ENCODE measurements at places on chromosomes 4 and X.

- DNase-seq = peak; percentile 15
These were observed 130.9 kb downstream of the REPS2 start for GRCh38 chrX:17077361-17077760.

DNA sequence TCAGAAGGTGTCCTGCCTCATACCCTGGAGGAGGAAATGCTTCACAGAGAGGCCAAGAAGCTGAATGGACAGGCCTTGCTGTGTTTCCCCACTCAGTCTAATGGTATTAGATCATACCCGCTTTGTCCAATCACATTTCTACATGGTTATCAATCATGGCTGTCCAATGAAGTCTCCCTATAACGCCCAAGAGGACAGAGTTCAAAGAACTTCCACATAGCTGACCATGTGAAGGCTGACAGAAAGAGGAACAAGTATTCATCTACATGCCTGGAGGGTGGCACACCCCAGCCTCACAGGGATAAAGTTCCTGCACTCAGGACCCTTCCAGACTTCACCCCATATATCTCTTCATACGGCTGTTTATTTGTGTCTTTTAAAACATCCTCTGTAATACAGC lies 123.4 kb downstream of the MANBA start:
- no peak for DNase-seq

- DNase-seq = no peak
These were observed 527.2 kb downstream of the ADGRL3 start for GRCh38 chr4:61727286-61727685.

DNA sequence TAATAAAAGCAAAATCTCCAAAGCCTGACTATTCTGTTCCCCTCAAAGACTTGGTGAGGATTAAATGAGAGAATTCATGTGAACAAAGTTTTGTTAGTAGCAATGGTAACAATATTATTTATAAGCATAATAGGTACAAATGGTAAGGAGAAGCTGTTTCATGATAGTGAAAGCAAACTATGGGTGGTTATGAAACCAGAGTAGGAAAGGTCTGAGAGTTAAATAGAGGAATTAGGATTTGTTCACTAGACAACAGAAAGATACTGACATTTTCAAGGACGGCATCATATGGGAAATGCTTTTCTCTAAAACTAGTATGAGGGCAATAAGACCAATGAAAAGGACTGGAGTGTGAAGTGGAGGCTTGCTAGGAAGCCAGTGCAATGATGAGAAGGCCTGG lies 128.6 kb upstream of the FTHL17 start:
- no peak for DNase-seq

DNA sequence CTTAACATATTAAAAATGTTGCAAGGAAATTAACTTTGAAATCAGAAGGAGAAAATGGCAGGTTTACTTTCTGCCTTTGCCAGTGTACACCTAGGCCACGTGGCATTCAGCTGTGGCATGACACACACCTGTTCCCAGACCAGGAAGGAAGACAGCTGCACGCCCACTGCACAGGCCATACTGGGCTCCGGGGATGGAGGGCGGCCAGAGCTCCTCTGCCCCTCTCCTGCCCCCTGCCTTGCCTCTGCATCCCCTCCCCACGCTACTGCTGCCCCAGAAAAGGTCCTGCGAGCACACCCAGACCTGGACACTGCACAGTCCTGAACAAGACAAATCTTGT lies 68.4 kb downstream of the GATB start:
- DNase-seq = no peak

- DNase-seq = no peak
These were observed 781.9 kb upstream of the GALNTL6 start for GRCh38 chr4:171031338-171031737.

DNA sequence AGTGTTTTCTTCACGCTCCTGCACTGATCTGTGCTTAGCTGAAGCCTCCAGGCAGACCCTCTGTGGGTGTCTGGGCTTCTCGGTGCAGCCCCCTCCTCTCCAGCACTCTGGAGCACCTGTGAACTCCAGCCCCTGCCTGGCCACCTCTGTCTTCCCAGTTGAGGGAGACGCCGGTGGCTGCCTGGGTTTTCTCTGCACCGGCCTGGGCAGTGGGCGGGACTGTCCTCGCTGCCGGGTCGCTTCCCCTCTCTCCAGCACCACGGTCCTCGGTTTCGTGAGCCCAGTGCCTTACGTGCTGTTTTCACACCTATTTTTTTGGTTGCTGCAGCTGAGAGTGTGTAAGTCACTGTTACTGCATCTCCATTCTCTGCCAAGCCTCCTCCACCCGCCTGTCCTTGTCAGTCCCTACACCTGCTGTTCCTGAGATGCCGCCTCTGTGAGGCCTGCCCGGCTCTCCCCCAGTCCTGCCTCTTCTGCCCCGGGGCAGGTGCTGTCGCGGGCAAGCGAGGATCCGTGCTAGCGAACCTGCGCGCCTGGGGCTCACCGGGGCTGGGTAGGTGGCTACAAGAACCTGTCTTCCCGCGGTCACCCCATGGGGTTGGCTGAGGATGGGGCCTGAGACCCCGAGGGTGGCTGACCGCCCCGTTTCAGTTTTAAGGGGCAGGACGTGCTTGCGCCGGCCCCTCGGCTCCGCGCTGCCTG lies 2.4 kb upstream of the FGFRL1 start:
- DNase-seq = peak; percentile 21
